ENCODE measurements at places on chromosomes 2 and 18. TPM values are rescaled to one million over a fixed set of nuclear protein-coding genes. Genes with fewer than 3 reads are reported as not detected.

The ASB18 gene
- not detected for polyA plus RNA-seq

The SNORC gene
- not detected for polyA plus RNA-seq

DNA sequence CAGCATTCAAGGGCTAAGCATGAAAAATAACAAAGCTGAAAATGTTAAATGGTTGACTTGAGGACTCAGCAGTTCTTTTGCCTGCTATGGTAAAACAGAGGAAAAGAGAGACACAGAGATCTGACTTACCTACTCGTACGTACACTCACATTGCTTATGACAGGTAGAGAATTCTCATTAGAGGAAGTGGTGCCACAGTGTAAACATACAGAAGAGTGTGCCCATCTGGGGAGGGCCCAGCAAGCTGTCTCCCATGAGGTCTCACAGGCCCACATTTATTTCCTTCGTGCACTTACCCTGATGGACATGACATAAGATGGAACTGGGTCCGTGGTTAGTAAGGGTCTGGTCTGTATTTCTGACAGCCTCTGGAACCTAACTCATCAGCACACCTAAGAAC, 729.1 kb downstream of the BCL11A start:
- H3K4me3 ChIP-seq: no peak overlapping the region
- no peak for DNase-seq
- no peaks in the 10 kb centered on the region for H3K4me1 ChIP-seq
- no peaks in the 10 kb centered on the region for H3K36me3 ChIP-seq

GRCh38 chr18:13237073-13237472, 18.5 kb downstream of the LDLRAD4 start:
- H3K4me1 ChIP-seq: no peaks in the 10 kb centered on the region
- no peak overlapping the region for H3K27ac ChIP-seq
- H3K36me3 ChIP-seq: no peaks in the 10 kb centered on the region
- H3K4me3 ChIP-seq: no peak overlapping the region
- DNase-seq: no peak
- no peaks in the 10 kb centered on the region for H3K27me3 ChIP-seq

DNA sequence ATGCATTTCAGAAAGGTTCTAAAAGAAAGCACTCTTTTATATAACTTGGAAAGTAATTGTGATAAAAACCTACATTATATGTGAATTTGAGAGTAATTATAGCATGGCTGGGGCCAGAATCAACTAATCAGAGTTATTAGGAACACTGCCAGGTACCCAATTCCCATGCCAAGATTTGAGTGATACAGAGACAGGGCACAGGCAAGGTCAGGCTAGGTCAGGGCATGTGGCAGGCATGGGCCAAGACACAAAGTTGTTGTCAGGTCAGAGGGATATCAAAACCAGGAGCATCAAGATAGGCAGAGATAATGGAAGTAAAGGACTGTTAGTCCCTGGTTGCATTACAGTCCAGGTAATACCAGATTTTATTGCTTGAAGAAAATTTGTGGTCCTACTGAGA, 87.4 kb downstream of the MYO3B start:
- DNase-seq: no peak
- H3K36me3 ChIP-seq: no peaks in the 10 kb centered on the region
- H3K4me3 ChIP-seq: no peak overlapping the region
- H3K4me1 ChIP-seq: no peaks in the 10 kb centered on the region

GRCh38 chr2:207876842-207877535, 107.3 kb upstream of the FZD5 start:
- no peaks in the 10 kb centered on the region for H3K27me3 ChIP-seq
- no peaks in the 10 kb centered on the region for H3K4me1 ChIP-seq
- DNase-seq: no peak
- no peak overlapping the region for H3K27ac ChIP-seq

DNA sequence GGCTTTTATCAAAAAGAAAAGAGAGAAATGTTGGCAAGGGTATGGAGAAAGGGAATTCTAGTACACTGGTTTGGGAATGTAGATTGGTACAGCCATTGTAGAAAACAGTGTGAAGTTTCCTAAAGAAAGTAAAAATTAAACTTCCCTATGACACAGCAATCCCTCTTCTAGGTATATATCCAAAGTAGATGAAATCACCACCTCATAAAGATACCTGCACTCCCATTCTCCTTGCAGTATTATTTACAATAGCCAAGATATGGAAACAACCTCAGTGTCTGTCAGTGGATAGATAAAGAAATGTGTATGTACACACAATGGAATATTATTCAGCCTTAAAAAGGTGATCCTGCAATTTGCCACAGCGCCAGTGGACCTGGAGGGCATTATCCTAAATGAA, 147.2 kb upstream of the NOSTRIN start:
- no peaks in the 10 kb centered on the region for H3K4me1 ChIP-seq
- H3K27ac ChIP-seq: no peak overlapping the region
- H3K27me3 ChIP-seq: no peaks in the 10 kb centered on the region
- no peak overlapping the region for H3K4me3 ChIP-seq

DNA sequence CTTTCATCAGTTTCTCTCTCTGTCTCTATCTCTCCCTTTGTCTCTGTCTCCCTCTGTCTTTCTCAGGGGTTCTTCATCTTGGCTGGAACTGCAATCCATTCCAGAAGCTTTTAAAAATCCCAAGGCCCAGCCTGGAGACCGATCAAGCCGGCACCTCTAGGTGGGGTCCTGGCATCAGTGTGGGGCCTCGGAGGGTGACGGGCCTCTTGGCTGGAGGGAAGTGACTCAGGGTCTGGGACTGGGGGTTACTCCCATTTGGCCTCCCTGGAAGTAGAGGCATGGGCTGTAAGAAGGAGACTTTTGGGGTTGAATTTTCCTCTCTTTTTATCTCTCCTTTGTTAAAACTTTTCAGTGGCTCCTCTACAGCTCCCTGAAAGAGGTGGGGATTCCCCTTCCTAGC, 52.8 kb upstream of the OTOF start:
- no peak overlapping the region for H3K4me3 ChIP-seq
- H3K4me1 ChIP-seq: no peaks in the 10 kb centered on the region
- H3K36me3 ChIP-seq: no peaks in the 10 kb centered on the region
- no peak overlapping the region for H3K27ac ChIP-seq
- H3K27me3 ChIP-seq: no peaks in the 10 kb centered on the region

DNA sequence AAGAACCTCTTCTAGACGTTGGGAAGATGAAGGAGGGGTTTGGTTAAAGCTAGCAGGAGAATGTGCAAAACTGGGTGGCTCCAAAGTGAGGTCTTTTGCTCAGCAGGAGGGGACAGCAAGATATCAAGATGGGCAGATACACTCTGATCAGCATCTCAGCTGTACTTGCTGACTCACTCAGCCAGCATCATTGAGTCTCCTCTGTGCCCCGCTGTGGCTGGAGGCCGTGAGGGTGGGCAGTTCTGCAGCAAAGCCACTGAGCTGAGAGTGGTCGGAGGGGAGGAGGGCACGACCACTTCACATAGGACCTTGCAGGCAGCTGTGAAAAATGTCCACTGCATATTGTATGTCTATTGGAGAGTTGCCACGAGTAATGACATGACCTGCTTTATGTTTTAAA, 152.0 kb downstream of the CAPN13 start:
- no peak overlapping the region for H3K4me3 ChIP-seq
- DNase-seq: no peak
- no peak overlapping the region for H3K27ac ChIP-seq
- H3K36me3 ChIP-seq: no peaks in the 10 kb centered on the region
- no peaks in the 10 kb centered on the region for H3K27me3 ChIP-seq
- H3K4me1 ChIP-seq: no peaks in the 10 kb centered on the region

GRCh38 chr2:191565647-191566198, 112.2 kb upstream of the NABP1 start:
- no peak overlapping the region for H3K27ac ChIP-seq
- no peak overlapping the region for H3K4me3 ChIP-seq
- H3K4me1 ChIP-seq: peaks cover 13% of the 10 kb centered on the region
- peaks cover 3% of the 10 kb centered on the region for H3K27me3 ChIP-seq
- H3K36me3 ChIP-seq: no peaks in the 10 kb centered on the region

DNA sequence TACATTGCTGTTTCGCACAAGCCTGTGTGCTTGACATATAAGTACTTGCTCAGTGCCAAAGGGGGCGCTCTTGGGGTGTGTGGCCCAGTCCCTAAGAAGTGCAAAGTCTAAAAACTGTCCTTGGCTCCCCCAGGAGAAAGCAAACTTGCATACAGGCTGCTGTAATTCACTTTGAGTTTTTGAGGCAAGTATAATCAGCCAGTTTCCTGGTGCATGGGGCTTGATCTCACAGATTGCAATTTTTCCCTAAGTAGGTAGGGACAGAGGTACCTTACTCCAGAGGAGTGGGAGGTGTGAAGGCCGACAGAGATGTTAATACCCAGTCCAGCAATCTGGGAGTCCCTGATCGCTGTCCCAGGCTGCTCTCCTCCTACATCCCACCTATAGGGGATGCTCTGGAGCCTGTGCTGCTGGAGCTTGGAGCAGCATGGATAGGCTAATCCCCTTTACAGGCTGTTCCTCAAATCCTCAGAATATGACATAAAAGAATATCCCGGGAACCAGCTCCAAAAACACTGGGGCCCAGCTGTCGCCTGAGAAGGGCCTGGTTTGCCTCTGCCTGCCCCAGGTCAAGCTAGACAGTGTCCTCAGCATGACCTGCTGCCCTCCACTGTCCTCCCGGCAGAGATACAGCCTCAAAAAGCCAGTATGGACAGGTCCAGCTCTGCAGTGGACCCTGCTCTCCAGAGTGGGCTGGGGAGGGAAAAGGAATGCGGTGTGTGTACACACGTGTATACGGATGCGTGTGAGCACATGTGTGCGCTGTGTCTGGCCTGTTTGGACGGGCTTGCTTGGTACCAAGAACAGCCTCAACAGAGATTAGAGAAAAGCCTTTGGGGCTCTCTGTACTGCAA, 136.5 kb upstream of the HAAO start:
- no peak overlapping the region for H3K27ac ChIP-seq
- no peak for DNase-seq
- H3K36me3 ChIP-seq: no peaks in the 10 kb centered on the region
- H3K27me3 ChIP-seq: no peaks in the 10 kb centered on the region
- no peak overlapping the region for H3K4me3 ChIP-seq
- H3K4me1 ChIP-seq: no peaks in the 10 kb centered on the region

DNA sequence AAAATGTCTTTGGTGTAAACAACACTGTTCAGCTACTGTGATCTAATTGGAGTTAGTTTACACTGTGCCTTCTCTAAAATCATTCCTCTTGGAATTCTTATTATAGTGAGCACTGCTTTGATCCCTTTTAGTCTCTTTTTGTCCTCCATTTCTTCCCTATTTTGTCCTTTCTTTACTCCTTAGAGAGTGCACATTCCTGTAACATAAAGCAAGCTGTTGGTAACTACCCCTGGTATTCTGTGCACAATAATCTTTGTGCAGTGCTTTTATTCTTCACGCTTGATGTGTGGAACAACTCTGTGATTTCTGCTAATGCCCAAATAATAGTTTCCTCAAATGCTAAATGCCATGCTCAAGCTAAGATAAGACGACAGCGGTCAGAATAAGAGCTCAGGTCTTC, 401.5 kb downstream of the DPP10 start:
- H3K36me3 ChIP-seq: no peaks in the 10 kb centered on the region
- no peaks in the 10 kb centered on the region for H3K4me1 ChIP-seq
- H3K27me3 ChIP-seq: no peaks in the 10 kb centered on the region
- H3K4me3 ChIP-seq: no peak overlapping the region

- H3K36me3 ChIP-seq: peaks cover 6% of the 10 kb centered on the region
- H3K4me1 ChIP-seq: peaks cover 91% of the 10 kb centered on the region
- no peak overlapping the region for H3K27ac ChIP-seq
- H3K27me3 ChIP-seq: no peaks in the 10 kb centered on the region
Measured at GRCh38 chr2:197147942-197148341, 162.6 kb downstream of the ANKRD44 start.

GRCh38 chr18:35466334-35466733, 31.4 kb downstream of the INO80C start:
- no peak overlapping the region for H3K4me3 ChIP-seq
- no peaks in the 10 kb centered on the region for H3K36me3 ChIP-seq
- no peaks in the 10 kb centered on the region for H3K27me3 ChIP-seq
- no peaks in the 10 kb centered on the region for H3K4me1 ChIP-seq
- no peak overlapping the region for H3K27ac ChIP-seq

DNA sequence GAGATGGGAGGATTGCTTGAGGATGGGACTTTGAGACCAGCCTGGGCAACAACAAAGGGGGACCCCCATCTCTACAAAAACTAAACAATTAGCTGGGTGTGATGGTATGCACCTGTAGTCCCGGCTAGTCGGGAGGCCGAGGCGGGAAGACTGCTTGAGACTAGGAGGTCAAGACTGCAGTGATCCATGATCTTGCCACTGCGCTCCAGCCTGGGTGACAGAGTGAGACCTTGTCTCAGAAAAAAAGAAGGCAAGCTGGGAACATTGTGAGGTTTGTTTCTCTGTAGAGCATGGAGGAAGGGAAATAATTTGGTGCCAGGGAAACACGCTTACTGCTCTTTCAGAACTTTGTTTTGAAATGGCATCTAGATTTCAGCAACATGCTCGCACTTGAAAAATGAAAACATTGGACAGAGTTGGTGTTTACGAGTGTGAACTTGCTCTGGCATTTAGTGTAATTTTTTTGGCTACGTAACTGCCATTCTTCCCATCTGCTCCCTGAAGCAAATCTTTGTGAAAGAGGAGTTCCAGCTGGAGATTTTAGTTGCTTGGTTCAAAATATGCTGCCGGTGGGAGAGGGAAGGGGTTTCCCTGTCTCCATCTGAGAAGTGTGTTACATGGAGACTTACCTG, 125.6 kb upstream of the DLX2 start:
- no peaks in the 10 kb centered on the region for H3K27me3 ChIP-seq
- H3K4me1 ChIP-seq: peaks cover 45% of the 10 kb centered on the region
- H3K36me3 ChIP-seq: no peaks in the 10 kb centered on the region
- H3K27ac ChIP-seq: no peak overlapping the region

- no peak for DNase-seq
- no peaks in the 10 kb centered on the region for H3K27me3 ChIP-seq
- H3K36me3 ChIP-seq: no peaks in the 10 kb centered on the region
Measured at GRCh38 chr2:223589901-223590300, 12.3 kb downstream of the SCG2 start.

DNA sequence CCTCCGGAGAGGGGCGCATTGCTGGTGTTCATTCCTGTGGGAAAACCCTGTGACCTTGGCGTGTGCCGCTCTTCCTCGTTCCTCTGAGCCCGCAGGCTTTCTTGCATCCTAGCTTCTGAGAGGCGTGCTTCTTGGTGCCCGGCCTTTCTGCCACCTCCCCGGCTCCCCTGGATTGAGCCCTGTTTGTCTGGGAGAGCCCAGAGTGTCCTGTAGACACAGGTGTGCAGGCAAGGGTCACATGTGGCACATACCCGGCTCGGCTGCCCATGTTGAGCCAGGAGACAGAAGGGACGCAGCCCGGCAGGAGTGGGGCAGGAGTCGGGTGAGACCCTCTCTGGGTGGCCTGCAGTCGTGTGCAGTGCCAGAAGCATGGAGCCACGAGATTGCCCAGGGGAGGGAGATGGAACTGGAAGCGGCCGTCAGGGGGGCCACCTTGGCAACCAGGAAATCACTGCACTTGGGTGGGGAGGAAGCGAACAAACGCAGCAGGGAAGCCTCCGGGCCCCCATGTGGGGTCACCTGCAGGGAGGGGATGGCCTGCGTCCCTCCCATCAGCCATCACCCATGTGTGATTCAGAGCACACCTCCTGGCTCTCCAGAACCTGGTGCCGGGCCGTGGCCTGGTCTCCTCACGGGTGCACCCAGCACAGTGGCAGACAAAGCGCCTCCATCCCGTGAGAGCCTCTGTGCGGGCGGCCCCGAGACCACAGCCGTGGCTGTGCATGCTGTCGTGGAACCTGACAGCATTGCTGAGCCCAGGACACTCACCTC, 92.9 kb downstream of the SH3BP4 start:
- no peak overlapping the region for H3K4me3 ChIP-seq
- H3K27me3 ChIP-seq: no peaks in the 10 kb centered on the region
- no peaks in the 10 kb centered on the region for H3K36me3 ChIP-seq
- DNase-seq: no peak
- peaks cover 7% of the 10 kb centered on the region for H3K4me1 ChIP-seq
